ENCODE measurements at places on chromosomes 7 and 10.

DNA sequence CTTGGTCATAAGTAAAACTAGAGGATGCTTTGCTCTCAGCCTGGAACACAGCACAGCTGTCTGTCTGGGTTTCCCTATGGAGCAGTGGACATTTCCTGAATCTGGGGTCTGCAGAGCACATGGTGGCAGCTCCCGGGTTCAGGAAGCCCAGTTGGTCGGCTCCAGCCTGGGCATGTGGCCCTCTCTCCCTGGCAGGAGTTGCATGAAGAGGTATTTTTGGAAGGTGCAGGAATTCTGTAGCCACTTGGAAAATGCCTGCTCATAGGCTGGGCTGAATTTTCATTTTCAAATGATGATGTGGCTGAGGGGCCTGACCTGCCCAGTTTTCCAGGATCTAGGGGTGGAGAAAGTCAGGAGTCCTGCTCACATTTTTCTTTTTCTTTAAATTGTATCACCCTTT, 6.7 kb upstream of the TPST1 start:
- no peak for DNase-seq

- DNase-seq = no peak
Measured at GRCh38 chr7:27316311-27316710, 73.7 kb downstream of the EVX1 start.

DNA sequence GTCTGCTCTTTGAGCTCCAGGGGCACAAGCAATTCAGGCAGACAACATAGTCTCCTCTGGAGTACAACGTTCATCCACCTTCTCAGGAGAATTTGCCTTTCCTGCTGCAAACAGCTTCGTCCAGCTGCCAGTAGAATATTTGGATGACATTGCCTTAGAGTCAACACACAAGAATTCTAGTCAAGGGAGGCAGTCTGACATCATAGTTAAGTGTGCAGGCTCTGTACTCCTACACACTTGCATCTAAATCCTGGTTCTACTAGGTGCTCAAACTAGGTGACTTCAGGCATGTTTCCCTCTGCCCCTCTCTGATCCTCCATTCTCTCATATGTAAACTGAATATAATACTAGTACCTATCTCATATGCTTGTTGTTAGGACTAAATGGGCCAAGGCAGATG, 314.8 kb downstream of the HPSE2 start:
- no peak for DNase-seq

DNA sequence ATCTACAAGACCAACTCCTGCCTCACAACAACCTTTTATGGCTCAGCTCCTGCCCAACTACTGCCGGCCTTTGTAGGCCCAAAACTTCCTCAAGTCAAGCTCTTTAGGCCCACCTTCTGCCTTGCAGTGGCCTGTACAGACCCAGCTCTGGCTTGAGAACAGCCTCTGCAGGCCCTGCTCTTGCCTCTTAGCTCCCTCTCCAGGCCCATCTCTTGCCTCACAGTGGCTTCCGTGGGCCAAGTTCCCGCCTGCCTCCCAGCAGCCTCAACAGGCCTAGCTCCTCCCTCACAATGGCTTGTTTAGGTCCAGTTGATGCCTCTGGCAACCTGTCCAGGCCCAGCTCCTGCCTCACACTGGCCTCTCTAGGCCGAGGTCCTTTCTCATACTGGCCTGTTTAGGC, 32.4 kb upstream of the VKORC1L1 start:
- DNase-seq = peak; percentile 33

DNA sequence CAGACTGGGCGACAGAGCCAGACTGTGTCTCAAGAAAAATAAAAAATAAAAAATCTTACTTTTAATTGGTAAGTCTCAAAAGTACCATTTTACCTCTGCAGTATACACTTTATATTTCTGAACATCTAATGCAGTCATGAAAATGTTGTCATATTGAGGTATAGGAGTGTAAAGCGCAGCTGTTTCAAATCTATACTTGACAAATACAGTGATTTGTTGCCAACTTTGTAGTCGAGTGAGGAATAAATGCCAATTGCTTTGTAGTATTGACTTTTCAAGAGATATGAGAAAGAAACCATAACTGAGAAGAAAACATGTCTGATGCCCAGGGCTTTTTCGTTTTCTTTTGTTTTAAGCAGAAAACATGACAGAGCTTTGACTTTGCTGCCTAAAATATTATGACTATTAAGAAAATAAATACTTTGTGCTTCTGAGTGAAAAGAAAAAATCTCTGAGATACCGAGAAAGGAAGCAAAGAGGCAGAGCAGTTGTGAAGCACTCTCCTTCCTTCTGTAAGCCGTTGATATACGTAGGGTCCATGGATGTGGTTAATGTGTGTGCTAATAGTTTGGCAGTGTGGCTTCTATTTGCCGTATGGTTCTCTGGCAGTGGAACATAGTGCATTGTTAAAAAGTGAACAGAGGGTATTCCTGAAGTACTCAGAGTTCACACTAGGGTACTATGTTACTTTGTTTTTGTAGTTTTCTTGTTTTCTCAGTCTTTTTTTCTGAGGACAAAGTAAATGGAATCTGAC, 38.2 kb downstream of the AVL9 start:
- DNase-seq = no peak

DNA sequence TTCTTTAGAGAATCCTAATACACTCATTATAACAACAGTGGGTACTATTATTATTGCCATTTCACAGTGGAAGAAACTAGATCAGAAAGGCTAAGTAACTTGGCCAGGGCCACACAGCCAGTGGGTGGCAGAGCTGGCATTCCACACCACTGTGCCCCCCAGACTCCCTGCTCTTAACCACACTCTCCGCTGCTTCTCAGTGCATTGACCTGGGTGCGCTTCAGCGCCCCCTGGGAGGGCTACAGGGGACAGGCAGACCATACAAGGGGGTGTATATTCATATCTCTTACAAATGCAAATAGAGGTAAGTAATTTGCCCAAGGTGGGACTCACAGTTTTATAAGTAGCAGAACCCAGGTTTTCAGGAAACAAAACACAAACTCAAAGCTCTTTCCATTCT, 77.0 kb upstream of the NMT2 start:
- no peak for DNase-seq

DNA sequence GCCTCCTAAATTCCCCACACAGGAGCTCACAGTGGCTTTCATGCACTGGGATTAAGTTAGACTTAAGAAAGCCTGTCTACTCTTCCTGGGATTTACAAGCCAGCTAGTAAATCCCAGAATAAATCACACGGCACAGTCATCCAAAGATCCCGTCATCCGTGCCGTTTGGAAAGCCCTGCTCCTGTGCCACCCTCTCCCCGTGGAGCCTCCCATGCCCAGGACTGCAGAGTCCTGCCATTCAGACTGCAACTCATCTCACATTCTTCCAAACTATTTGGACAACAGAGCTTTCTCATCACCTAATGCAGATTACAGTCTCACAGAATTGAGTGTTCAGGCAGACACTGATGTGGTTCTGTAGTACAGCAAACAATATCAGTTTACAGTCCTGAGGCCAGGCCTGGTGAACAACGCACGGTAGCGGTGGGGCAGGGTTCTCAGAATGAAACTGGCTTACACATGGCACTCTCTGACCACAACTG, 166.5 kb downstream of the EGFR start:
- DNase-seq = no peak

GRCh38 chr10:112517451-112517862, 70.4 kb downstream of the VTI1A start:
- no peak for DNase-seq

GRCh38 chr7:74009719-74010118, 18.3 kb upstream of the ELN start:
- no peak for DNase-seq

GRCh38 chr7:83856094-83856493, 207.2 kb upstream of the SEMA3E start:
- no peak for DNase-seq

GRCh38 chr7:124918662-124919061, 11.0 kb downstream of the POT1 start:
- DNase-seq = no peak

GRCh38 chr7:45026984-45027773, 27.2 kb downstream of the CCM2 start:
- no peak for DNase-seq

- no peak for DNase-seq
Measured at GRCh38 chr10:84155521-84155920, 16.2 kb downstream of the GHITM start.

DNA sequence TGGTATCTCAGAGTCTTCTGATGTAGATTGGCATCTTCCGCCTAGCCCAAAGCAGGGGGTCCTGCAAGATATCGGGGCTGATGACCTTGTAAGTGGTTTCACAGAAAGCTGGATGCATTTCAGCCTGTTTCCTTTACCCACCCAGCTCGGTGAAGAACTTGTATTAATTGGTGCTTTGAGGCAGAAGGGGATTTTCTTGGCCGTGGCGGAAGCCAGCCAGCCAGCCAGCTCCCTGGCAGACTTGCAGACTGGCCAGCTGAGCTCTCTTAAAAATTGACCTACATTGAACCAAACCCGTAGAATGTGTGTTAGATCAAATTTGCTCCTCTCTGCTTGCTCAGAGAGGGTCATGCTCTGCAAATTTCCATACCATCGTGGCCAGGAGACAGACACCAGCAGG, 218.4 kb downstream of the ADAM12 start:
- no peak for DNase-seq

DNA sequence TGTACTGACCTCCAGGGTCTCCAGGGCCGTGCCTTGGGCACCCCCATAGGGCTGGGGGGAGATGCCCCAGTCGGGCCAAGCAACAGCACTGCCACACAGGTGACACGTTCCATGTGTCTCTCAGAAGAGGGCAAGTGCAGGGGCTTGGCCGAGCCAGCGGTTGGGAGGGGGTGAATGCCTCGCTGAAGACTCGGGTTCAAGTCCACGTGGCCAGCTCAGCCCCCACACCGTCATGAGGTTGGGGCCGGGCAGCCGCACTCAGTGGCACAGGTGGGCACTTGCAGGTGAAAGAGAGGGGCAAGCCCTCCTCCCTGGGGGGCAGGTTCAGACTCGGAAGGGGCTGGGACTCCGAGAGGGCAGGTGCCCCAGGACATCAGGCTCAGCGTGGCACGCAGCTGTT, 153.8 kb downstream of the MAD1L1 start:
- no peak for DNase-seq

GRCh38 chr10:35409094-35409582, 72.8 kb downstream of the CCNY start:
- DNase-seq = no peak

- no peak for DNase-seq
Measured at GRCh38 chr10:67630904-67631303, 65.1 kb downstream of the CTNNA3 start.

DNA sequence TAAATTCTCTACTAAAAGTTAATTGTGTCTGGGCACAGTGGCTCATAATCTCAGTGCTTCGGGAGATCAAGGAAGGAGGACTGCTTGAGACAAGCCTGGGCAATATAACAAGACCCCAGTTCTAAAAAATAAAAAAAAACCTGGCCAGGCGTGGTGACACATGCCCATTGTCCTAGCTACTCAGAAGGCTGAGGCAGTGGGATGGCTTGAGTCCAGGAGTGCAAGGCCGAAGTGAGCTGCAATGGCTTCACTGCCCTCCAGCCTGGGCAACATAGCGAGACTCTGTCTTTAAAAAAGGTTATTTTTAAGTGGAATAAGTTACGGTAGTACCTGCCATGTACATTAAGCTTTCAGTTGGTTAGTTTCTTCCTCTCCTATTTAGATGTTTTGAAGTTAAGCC, 28.9 kb downstream of the CDK14 start:
- no peak for DNase-seq

DNA sequence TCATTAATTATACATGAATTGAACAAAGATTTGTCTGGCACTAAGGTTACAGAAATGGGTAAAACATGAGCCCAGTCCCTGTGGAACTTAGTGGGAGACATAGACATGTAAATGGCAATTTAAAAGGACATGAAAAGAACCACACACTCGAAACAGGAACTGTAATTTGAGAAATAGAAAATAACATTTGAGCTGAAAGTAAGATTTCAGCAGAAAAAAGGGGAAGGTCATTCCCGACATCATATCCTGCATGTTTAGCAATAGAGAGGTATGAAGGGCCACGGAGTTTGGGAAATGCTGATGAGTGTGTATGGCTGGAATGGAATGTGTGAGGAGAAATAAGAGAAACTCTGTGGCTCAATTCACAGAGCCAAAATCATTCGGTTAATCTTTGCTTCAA, 175.4 kb upstream of the AHR start:
- DNase-seq = no peak

DNA sequence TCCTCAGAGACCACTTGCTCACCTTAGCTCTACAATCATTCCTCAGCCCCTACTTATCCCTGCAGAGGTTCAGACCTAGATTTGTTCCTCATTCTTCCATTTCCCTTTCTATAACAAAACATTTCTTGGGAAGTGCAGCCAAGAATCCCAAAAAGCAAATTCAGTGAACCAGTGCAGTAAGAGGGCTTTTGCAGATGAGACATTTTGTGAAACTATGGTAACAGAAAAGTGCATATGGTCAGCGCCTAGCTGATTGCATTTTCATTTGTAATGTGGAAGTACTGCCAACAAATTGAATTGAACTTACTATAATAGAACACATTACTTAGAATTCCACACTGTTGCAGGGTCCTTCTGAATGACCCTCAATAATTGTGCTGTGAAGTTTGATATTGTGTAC, 18.6 kb downstream of the AGMO start:
- DNase-seq = no peak

DNA sequence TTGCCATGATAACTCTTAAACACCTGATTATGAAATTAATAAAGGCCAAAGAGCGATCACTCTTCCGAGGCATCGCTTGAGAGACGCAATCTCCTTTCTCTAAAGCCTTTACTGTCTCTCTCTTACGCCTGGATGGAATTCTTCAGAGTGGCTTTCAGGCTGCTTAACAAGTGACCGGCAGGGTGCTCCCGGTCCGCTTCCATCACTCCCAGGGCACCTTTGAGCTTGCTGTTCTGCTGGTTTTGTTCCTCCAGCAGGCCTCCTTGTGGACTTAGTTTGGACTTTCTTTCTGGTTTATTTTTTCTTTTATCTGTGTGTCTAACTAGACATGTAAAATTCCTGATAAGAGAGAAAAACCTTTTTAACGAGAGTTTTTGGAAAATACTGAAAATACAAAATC, 60.9 kb downstream of the MRPL32 start:
- DNase-seq = no peak

GRCh38 chr10:64515970-64516699, 994.9 kb downstream of the REEP3 start:
- DNase-seq = no peak

DNA sequence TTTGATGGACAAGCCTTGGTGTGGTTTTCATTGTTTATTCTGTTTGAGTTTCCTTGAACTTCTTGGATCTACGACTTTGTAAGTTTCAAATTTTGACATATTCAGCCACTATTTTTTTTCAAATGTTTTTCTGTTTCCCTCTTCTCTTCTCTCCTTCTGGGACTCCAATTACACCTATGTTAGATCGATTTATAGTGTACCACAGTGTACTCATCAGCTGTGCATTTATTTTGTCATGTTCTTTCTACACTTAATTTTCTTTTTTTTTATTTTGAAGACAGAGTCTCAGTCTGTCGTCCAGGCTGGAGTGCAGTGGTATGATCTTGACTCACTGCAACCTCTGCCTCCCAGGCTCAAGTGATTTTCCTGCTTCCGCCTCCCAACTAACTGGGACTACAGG, 16.2 kb downstream of the OLAH start:
- DNase-seq = no peak

Data from Panc1 (cell line).